ENCODE measurements at places on chromosomes 7 and 10.

DNA sequence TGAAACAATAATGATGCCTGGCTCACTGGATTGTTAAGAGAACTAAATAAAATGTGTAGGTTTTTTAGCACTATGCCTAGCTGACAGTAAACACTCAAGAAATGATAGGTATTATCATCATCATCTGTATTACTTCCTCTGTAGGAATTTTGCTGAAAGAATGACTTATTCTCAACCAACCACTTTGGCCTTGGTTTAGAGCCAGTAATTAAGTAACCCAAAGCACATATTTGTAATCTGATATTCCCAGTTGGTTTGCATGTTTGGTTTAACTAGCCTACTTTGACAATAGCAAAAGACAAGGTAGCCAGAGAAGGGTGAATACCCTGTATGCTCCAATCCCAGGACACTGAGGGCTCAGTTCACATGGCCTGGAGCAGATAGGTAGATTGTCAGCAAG lies 34.4 kb downstream of the BCAP29 start:
- DNase-seq, result no peak

DNA sequence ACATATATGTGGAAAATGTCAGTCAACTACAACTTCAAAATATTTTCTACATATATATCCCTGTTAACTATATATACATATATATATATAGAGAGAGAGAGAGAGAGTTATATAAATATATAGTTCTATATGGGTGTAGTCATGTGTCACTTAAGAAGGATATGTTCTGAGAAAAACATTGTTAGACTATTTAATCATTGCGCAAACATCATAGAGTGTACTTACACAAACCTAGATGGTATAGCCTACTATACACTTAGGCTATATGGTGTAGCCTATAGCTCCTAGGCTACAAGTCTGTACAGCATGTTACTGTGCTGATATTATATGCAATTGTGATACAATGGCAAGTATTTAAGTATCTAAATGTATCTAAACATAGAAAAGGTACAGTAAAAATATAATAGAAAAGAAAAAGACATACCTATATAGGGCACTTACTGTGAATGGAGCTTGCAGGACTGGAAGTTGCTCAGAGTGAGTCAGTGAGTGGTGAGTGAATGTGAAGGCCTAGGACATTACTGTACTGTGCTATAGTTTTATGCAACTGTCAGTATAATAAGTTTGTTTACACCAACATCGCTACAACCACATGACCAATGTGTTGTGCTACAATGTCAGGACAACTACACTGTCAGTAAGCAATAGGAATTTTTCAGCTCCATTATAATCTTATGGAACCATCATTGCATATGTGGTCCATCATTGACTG lies 18.0 kb upstream of the FGL2 start:
- no peak for DNase-seq

- DNase-seq, result no peak
These were observed 7.1 kb upstream of the ASB10 start for GRCh38 chr7:151194188-151194587.

DNA sequence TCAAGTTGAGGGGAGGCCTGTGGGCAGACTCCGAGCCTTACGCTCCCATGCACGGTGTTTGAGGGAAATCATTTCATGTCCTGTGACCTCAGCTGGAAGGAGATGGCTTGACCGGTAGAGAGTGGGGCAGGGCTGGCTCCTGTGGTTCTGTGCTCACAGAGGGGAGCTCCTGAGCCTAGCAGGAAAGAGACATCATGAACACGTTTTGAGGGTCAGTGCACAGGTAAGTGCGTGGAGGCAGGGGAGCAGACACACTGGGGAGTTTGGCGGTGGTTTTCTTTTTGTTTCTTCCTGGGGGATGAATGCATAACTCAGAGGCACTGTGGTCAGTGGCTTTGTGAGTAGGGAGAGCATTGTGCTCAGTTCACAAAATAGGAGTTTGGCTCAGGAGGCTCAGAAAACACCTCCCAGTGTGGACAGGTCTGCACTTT lies 22.5 kb downstream of the ADCY1 start:
- DNase-seq, result no peak

- DNase-seq, result no peak
These were observed 149.2 kb downstream of the TRIL start for GRCh38 chr7:28808796-28809533.

DNA sequence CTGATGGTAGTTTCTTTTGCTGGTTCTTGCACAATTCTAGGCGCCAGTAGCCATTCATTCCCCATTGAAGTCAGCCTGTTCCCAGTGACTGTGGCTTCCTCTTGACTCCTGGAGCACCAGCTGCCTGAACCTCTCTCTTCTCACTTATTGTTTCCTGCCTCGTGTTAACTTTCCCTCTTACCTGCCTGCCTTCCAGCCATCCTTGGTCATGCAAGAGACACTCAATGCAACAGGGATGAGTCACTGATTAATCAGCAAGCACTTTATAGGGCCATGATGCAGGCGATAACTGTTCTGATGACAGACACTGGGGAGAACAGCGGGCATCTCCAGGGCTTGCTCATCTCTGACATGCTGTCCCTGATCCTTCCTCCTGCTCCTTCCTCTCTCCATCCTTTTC lies 122.0 kb downstream of the PLCE1 start:
- no peak for DNase-seq

- no peak for DNase-seq
These were observed 181.2 kb downstream of the LRRN3 start for GRCh38 chr7:111272092-111272491.

- no peak for DNase-seq
These were observed 28.5 kb downstream of the CHAT start for GRCh38 chr10:49642311-49642710.

- DNase-seq, result no peak
These were observed 121.3 kb downstream of the MYL10 start for GRCh38 chr7:101507791-101508252.

DNA sequence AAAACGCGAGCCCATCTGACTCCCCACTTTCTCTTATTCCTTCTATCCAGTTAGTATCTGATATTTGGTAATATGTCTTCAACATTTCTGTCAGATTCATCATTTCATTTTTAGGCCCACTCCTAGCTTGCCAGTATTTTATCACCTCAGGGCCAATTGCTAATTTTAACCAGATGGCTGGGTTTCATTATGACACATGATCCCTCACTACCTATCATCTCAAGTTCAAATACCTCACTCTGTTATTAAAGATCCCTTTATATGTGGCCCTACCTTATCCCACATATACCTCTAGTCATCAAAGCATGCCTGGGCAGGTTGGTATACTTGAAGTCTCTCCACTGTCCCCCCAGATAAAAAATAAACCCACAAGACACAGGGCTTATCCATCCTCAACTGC lies 104.9 kb downstream of the RNLS start:
- DNase-seq, result no peak

- DNase-seq, result no peak
These were observed 7.8 kb downstream of the GARIN1A start for GRCh38 chr7:128679920-128680319.

Measured in stimulated activated CD8-positive, alpha-beta memory T cell treated with anti-CD3 and anti-CD28 coated beads, Interleukin-7, amount 100 ng/mL, for 1 hour (primary cell).